ENCODE measurements at places on chromosomes 4 and X. TPM values are rescaled to one million over a fixed set of nuclear protein-coding genes. Genes with fewer than 3 reads are reported as not detected.
A peak's percentile ranks its signal among the peaks of the same experiment; 100 is the strongest.

Gene SLITRK2
- total RNA-seq: 0.17 TPM

- no peak for DNase-seq
Measured at GRCh38 chrX:9102956-9103355, 69.0 kb upstream of the FAM9B start.

- no peak for DNase-seq
Measured at GRCh38 chr4:112926819-112927218, 122.6 kb upstream of the ANK2 start.

Gene SPANXN3
- total RNA-seq: not detected

Gene ZFYVE28
- total RNA-seq: 10.2 TPM

DNA sequence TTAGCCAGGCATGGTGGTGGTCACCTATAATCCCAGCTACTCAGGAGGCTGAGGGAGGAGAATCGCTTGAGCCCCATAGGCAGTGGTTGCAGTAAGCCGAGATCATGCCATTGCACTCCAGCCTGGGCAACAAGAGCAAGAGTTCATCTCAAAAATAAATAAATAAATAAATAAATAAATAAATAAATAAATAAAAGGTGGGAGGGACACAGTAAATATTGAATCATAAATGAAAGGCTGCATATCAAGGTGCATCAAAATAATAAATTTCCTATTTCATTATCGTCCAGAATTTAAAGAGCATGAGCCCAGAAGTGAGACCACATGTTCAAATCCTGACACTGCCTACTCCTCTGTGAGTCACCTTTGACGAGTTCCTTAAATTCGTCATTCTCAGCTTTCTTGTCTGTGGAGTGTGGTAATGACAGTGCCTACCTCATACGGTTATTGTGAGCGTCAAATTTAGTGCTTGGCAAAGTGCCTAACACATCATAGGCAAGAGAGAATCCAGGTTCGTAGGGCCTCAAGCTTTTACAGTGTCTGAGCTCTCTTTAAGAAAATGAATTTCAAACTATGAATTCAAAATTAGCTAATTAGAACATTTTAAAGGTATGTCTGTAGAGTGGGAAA, 49.9 kb downstream of the IL15 start:
- DNase-seq: no peak

- no peak for DNase-seq
Measured at GRCh38 chr4:152458801-152459302, 77.0 kb downstream of the FBXW7 start.

GRCh38 chr4:184534511-184535391, 60.4 kb upstream of the IRF2 start:
- DNase-seq: peak; percentile 50

GRCh38 chr4:100591161-100591876, 73.5 kb upstream of the EMCN start:
- no peak for DNase-seq
